ENCODE measurements at places on chromosomes 7 and 10. TPM values are rescaled to one million over a fixed set of nuclear protein-coding genes. Genes with fewer than 3 reads are reported as not detected.

Gene TRPV5
- 0.05 TPM for total RNA-seq

Gene ADAP1
- total RNA-seq, result 5.7 TPM

Gene SPAG6
- 0.64 TPM for total RNA-seq

Gene IKZF1
- total RNA-seq, result not detected

Gene FZD1
- 14.3 TPM for total RNA-seq
